ENCODE measurements at places on chromosomes 5 and 9.

DNA sequence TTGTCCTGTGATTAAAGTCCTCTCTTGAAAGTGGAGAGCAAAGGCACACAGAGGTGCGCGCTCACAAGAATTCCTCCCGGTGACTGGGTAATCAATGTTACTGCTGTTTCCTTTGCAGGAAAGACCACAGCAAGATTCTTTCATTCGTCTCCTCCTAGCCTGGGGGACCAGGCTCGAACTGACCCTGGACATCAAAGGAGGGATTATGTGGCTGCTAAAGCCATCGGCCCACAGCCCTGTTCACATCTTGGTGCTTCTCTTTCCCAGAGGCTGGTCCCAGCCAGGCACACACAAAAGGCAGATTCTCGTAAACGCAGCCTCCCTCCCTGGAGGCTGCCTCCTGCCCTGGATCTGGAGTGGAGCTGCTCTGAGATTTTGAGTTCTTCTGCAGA is 230.9 kb downstream of the FANCC start:
- no peak for DNase-seq

DNA sequence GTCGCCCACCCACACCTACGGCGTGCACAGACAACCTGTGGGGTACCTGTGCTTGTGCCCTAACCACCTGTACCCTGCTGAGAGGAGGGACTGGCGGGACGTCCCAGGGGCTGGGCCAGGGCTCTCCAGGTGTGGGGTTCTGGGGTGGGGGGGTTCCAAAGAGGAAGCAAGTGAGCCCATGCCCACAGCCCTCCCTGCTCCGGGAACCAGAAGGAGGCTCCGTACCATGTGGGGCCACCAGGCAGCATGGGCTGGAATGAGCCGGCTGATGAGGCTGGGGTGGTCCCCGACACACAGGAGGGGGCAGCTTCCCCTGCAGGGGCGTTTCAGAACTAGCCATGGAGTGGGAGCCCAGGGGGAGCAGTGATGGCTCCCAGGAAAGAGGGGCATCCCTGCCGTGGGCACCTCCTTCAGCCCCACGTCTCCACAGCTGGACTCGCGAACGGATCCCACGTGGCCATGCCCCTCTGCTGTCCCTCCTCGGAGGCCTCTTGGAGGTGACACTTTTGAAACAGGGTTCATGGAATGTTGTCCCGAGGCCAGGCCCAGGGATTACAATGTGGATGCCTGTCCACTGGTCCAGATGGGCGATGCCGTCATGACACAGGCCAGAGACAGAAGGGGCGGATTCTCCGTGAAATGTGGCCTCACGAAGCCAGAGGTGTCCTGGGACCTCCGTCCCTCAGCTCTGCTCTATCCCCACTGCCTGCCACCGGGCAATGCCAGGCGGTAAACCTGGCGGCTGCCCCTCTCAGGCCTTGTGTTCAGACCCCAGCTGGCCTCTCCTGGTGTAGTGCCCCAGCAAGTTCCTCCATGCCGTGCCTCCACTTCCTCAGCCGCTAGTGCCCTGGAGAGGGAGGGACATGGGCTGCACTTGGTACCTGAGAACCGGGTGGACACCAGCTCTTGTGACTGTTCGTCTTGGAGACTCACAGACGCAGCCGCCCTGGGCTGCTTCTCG is 33.6 kb upstream of the IRX4 start:
- DNase-seq, result no peak

DNA sequence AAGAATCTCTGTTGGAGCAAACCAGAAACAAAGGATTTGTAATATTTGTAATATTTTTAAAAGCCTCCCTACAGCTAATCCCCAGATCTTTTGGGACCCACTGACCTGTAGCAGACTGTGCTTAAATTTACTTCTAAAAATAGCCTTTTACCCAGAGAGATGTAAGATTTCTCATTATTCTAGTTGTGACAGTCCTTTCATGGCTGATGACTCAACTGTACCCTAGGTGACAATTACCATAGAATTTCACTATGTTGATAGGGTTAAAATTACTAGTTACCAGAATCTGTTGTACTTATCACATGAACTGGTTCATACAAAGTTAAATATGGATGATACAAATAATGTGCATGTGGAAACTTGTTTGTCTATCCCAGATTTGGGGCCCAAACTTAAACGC is 543.9 kb upstream of the SEMA6A start:
- DNase-seq, result no peak

- DNase-seq, result no peak
Measured at GRCh38 chr5:58262226-58262625, 197.7 kb downstream of the PLK2 start.

DNA sequence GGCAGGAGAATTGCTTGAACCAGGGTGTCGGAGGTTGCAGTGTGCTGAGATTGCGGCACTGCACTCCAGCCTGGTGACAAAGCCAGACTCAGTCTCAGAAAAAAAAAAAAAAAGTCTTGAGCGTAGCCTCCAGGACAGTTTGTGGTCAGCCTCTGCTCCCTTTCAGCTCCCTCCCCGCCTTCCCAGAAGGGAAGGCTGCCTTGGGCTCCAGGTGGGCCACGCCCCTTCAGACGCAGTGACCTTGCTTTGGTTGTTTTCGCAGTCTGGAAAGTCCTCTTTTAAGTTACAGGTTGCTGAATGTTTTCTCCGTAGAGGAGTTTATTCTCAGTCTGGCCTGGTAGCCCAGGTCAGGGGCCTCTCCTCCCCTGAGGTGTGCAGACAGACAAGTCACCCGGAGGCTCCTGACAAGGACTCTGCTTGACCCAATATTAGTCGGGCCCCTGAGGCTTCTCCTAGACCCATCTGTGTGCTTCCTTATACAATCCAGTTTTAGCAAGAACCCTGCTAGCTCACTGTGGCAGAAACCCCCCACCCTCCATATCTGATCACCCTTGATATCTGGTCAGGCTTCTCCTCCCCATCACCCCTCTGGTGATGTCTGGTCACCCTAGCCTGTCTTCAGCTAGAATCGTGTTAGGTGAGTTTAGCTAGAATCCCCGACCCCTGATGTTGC is 31.6 kb upstream of the N4BP3 start:
- no peak for DNase-seq

DNA sequence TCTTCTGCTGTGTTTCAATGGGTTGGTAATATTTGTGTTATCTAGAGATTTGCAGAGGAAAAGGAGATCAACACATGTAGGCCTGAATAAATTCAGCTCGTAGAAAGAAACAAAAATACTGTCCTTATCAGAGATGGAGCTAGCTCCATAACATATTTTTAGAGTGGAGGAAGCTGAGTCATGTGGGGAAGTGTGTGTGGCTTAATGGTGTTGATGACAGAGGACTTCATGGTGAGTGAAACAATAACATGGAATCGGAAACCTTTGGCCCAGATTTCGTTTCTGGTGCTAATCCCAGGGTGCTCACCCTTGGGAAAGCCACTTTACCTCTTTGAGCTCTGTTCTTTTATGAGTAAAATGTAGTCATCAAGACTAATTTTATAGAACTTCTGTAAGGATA is 825.0 kb downstream of the TLR4 start:
- peak; percentile 27 for DNase-seq

DNA sequence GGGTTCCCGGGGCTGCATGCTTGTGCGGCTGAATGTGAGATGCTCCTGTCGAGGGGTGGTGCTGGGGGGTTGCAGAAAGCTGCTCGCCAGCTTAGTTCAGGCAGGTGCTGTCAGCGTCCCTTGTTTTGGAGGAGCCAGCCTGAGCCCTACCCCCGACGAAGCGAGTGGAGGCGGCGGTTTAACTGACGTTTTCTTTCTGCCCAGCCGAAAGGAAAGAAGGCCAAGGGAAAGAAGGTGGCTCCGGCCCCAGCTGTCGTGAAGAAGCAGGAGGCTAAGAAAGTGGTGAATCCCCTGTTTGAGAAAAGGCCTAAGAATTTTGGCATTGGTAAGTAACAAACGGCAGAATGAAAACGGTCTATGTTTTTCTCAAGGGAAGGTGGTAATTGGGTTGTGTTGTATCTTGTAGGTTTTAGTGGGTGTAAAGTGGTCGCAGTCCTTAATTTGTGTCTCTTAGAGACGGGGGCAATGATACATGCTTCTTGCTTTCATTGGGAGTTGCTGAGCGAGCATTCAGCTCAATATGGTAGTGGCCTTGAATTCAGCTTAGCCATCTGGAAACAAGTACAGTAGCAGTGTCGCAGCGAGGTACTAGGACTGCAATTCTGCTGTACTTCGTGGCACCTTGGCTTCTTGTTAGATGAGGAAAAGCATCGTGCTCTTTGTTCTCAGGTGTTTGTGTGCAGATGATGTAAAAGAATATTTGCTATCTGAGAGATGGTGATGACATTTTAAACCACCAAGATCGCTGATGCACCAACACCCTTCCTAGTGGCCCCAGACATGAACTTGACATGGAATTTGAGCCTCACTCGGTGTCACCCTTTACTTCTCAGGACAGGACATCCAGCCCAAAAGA is 928 bp downstream of the RPL7A start:
- no peak for DNase-seq

- DNase-seq, result peak; percentile 45
Measured at GRCh38 chr5:139636975-139637408, 11.2 kb upstream of the CXXC5 start.

DNA sequence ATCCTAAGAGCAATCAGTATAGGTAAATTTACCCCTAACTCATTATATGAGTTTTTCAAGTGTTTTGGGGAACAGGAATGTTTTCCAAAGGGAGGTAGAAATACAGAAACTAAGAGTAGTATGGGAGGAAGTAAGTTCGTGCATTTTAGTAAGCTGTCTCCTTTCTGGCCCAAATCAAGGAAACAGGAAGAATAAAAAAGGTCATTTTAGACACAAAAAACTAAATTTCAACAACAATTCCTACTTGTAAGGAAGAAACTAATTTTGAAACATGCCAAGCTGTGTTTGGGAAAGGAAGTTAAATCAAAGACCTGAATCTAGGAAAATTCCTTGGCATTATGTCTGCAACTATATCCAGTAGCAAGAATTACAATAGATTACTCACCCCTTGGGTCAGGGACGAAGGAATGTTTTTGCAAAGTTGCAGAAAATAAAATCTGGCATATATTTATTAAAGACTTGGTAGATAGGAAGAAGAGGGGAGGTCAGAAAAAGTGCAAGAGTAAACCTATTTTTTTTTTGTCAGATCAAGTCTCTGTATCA is 6.5 kb upstream of the RPS6 start:
- no peak for DNase-seq

- no peak for DNase-seq
Measured at GRCh38 chr5:118533156-118533555, 455.2 kb downstream of the DTWD2 start.

DNA sequence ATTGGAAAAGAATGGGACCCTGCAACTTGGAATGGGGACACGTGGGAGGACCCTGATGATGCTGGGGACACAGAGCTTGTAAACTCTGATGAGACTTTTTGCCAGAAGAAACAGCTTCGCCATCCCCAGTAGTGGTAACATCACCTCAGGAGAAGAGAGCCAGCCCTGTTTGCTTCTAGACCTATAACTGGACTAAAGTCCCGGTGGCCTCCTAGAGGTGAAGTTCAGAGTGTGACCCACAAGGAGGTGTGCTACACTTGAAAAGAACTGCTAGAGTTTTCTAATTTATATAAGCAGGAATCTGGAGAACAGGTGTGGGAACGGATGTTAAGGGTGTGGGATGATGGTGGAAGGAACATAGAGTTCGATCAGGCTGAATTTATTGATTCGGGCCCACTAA is 19.8 kb downstream of the NSA2 start:
- no peak for DNase-seq

DNA sequence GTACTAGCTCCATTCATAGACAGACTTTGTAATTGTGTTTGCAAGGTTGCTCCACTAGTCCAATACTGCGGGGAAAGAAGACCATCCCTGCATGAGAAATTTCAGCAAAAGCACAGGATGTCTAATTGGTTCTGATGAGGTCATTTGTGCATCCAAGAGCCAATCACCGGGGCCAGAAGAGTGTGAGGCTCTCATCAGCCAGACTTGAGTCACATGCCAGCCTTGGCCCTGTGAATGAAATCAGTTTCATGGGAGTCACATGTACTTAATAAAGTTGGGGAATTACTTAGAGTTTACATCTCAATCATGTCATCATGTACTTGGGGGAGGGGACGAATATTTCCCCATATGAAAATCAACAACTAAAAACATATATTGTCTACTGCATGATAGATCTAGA is 1236.0 kb downstream of the MAT2B start:
- DNase-seq, result no peak

GRCh38 chr5:150506571-150507473 is 1.1 kb upstream of the NDST1 start:
- DNase-seq, result no peak

- DNase-seq, result no peak
Measured at GRCh38 chr9:27671636-27672035, 98.4 kb upstream of the C9orf72 start.

GRCh38 chr5:90015584-90016018 is 394.0 kb downstream of the CETN3 start:
- DNase-seq, result peak; percentile 25

Measured in KBM-7 (cell line).